Right forelimb (tissue), 1 donor: ENCODE measurements at places on chromosomes 5 and 9.

DNA sequence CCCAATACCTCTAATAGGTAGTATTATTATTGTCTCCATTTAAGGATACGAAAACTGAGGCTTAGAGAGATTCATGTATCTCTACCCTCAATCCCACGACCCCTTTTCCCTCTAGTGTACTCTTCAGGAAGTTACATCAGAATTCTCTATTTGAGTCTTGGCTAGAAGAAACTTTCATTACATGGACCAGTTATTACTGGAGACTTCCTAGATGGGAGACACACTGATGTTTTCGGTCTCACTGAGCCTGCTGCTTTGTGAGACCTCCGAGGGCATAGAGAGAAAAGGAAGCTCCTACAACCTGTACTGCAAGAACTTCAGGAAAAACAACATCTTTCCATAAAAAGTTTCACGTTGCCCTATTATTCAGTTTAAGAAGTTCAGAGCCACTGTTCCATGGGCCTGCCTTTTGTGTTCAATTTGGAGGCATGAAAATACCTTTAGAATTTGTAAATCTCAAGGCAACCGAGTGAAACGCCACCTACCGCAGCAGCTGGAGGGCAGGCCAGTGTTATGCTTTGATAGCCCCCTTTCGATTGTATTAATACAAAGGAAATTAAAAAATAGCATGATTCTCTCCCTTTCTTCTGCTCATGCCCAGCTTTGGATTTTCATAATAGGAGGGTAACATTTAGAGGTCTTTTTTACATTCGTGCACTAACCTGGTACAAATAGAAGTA, 223.3 kb downstream of the EBF1 start:
- no peak for DNase-seq

DNA sequence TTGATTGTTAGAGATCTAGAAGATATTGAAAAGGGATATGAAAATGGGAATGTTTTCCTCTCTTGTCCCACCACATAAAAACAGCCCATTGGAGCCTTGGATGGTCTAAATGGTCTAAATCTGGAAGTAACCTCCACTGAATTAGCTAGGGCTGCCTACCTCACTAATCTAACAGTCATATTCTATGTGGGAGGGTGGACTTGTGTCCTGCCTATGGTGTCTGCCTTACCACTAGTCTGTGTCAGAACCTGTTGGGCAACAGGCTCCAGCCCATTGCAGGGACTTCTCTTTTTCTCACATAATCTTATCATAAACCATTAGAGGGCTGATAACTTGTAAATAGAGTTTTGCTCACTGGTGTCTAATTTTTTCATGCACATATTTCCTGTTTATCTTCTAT, 548.8 kb upstream of the CDH18 start:
- DNase-seq, result no peak

GRCh38 chr9:22424616-22425015, 22.0 kb upstream of the DMRTA1 start:
- no peak for DNase-seq

- DNase-seq, result peak; percentile 44
Measured at GRCh38 chr5:178398901-178399700, 166.5 kb upstream of the PHYKPL start.

DNA sequence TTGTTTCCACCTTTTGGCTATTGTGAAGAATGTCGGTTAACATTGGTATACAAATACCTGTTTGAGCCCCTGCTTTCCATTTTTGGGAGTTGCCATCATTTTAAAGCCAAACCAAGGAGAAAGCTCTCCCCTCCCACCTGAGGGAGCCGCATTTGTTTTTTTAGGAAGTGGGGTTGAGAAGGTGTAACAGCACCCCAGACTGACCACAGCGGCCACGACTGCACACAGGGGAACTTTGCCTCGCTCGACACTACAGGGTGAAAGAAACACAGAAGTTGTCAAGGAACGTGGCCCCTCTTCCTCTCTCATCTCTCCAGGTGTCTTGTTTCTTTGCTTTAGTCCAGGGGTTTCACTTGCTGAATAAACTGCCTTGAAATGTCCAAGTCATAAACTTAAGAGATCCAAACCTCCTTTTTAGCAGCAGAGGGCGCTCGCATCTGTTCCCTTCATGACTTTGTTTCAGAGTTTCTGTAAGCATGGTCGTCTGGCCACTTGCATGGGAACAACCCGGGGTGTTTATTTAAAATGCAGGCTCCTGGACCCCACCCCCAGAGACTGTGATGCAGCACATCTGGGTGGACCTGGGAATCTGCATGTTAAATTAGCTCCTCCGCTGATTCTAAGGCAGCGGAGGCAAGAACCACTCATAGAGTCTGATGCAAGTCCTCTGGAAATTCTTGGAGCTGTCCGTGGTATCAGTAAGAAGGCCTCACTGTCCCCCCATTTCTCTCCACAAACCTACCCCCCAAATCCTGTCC, 2.1 kb upstream of the TTLL11 start:
- DNase-seq, result no peak

- peak; percentile 13 for DNase-seq
Measured at GRCh38 chr5:749101-749670, 35.3 kb downstream of the ZDHHC11B start.
